Caki2 (cell line): ENCODE measurements at places on chromosomes 7 and 10. TPM values are rescaled to one million over a fixed set of nuclear protein-coding genes. Genes with fewer than 3 reads are reported as not detected.

Gene PITX3
- total RNA-seq: not detected in 2 replicates

DNA sequence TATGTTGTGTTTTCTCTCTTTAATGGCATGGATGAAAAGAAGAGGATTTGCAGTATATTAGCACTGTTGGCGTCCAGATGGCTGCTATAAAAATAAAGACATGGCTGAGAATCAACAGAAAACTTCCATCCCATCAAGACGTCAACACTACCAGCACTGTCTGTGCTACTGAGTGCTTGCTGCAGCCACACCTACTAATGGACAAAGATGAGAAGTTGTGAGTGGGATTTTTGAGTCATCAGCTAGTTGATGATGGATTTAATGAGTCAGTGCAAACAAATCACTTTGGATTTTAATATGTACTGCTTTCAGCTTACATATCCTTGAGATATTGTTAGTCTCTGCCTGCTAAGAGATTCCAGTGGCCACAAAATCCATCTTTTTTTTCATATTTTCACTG, 631.0 kb upstream of the ANKRD30A start:
- no peak for DNase-seq

DNA sequence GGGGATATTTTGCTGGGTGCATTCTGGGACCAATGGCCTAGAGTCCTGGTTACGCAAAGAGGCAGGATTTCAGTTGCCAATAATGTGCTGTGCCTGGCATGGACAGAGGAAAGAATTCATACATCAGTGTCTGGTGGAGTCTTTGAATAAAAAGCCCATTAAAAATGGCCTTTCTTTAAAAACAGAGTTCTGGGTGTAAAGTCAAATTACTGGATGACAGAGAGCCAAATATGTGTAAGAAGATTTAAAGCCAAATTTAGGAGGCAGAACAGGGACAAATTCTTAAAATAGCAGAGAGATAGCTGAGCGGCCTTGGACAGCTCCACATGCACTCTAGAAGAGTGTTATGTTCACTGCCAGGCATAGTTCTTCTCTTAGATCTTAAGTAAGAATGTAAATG, 60.8 kb upstream of the MEOX2 start:
- no peak for DNase-seq

- no peak for DNase-seq
Measured at GRCh38 chr7:69817841-69818635, 219.8 kb downstream of the AUTS2 start.
